ENCODE measurements at places on chromosomes 7 and 10. TPM values are rescaled to one million over a fixed set of nuclear protein-coding genes. Genes with fewer than 3 reads are reported as not detected.

The ANKRD30A gene
- not detected for total RNA-seq

- no peak for DNase-seq
Observed at GRCh38 chr7:150363872-150364271, 4.8 kb upstream of the REPIN1 start.

The EN2 gene
- 1.4 TPM for total RNA-seq

The CEP55 gene
- 98.9 TPM for total RNA-seq

Data from Daoy (cell line).